Activated CD4-positive, alpha-beta T cell treated with anti-CD3 and anti-CD28 coated beads for 4 hours (primary cell): ENCODE measurements at places on chromosomes 16 and 17.
A peak's percentile ranks its signal among the peaks of the same experiment; 100 is the strongest.

- no peak for DNase-seq
Measured at GRCh38 chr17:33511670-33512069, 218.6 kb upstream of the ASIC2 start.

DNA sequence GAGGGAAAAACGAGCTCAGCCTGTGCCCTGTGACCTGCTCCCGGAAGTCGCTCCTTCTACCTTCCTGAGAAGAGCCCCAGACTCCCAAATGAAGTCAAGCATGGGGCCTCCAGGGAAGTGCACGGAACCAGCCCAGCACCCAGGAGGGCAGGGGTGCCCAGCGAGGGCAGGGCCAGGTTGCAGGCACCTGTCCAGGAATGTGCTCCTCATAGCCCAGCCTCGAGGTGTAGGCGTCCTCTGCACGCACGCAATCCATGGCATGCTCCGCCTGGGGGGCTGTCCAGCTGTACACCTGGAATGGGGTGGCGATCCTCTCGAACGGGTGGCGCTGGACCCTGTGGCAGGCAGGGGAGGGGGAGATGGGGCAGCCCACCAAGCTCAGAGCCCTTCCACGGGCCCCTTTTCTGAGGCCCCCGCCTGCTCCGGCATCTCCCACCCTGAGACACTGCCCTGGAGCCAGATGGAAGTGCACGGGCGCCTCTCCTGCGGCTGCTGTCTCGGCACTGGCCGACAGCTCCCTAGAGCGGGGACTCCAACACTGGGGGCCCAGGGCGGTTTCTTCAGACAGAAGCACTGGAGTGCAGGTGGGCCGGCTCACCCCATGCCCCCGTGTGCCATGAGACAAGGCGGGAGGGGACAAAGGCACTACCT is 10.9 kb downstream of the CLUH start:
- DNase-seq, result no peak

- no peak for DNase-seq
Measured at GRCh38 chr16:57863434-57864160, 61.3 kb upstream of the KIFC3 start.

- DNase-seq, result no peak
Measured at GRCh38 chr16:86756882-86757703, 178.7 kb downstream of the FOXL1 start.

DNA sequence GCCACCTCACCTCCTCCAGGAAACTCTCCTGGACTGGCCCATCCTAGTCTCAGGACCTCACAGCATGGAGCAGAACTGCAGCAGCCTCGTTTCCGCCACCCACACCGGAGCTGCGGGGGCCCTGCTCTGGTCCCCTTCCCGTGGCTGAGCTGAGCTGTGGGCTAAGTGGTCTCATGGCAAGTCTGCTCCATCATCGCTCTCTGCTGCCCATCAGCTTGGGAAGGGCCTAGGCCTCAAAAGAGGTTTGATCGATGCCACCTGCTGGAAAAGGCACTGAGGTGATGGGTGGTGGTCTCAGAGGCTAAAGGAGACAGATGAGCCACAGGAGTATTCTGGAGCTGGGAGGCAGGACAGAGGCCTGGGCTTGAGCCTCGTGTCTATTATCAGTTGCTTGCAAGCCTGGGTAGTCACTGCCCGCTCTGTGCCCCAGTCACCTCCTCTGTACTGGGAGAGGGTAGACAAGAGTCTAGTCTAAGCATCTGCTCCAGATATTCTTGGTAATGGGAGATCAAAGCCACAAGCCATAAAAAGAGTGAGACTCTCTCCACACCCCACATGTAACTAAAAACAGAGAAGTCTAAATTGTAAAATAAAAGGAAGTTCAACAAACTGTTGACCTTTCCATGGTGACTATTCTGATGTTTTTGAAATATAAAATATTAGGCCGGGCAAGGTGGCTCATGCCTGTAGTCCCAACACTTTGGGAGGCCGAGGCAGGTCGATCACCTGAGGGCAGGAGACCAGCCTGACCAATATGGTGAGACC is 1.6 kb downstream of the ITGAE start:
- no peak for DNase-seq

DNA sequence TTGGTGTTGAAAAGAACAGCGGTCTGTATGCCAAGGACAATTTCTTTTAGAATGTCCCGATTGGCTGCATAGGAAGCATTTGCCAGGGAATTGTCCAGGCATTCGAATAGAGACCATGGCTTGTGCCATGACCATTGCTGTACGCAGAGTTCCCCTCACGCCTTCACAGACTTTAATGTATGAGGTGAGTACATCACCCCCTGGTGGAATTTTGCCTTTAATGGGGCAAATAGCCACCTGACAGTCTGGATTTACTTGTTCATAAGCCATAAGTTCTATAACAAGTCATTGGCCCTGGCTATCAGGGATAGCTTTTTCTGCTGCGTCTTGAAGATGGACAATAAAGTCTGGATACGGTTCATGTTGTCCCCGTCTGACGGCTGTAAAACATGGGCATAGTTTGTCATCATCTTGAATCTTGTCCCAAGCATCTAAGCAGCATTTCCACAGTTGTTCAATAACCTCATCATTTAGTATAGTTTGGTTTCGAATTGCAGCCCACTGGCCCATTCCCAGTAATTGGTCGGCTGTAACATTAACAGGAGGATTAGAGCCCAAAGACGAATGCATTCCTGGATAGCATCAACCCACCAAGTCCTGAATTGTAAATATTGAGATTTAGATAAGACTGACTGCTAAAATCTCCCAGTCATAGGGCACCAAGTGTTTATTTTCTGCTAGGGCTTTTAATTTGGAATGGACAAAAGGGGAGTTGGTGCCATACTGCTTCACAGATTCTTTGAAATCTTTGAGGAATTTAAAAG is 67.7 kb upstream of the ARL4D start:
- DNase-seq, result no peak

DNA sequence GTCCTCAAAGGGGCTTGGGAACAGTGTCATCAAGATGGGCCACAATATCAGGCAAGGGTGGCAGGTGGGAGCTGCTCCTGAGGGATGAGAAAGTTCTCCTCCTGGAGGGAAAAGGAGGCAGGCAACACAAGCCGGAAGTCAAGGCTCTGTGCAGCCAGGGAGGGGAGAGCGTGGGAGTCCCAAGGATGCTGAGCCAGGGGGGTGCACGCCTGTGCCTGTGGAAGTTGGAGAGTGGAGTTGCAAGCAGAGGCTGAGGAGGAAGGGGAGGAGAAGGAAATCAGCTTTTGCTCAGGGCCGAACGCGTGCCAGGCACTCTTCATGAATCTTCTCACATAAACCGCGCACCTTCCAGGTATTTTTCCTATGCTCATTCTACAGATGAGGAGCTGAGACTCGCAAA is 7.4 kb upstream of the SLC13A2 start:
- DNase-seq, result no peak

- DNase-seq, result no peak
Measured at GRCh38 chr17:65442250-65442649, 119.2 kb downstream of the AXIN2 start.

DNA sequence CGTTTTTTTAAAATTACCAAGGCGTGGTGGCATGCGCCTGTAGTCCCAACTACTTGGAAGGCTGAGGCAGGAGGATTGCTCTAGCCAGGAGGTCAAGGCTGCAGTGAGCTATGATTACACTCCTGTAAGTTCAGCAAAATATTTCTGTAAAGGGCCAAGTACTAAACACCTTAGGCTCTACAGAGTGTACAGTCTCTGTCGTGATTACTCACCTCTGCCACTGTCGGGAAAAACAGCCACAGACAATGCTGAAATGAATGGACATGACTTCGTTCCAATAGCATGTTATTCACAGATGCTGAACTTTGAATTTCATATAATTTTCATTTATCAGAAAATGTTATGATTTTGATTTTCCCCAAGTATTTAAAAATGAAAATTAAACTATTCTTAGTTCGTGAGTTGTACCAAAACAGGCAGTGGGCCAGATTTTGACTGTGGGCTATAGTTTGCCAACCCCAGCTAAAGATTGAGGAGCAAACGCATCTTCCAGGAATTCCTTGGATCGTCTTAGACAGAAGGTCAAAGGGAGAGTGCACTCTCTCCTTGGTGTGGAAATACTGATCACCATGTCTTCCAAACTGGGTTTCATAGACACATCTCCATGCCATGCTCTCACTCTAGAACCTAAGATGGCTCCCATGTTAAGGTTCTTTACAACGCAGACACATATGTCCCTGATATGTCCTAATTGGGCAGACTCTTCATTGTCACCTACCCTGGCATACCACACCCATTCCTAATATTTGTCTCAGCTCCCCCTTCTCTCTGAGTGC is 89.5 kb downstream of the MARF1 start:
- DNase-seq, result no peak

DNA sequence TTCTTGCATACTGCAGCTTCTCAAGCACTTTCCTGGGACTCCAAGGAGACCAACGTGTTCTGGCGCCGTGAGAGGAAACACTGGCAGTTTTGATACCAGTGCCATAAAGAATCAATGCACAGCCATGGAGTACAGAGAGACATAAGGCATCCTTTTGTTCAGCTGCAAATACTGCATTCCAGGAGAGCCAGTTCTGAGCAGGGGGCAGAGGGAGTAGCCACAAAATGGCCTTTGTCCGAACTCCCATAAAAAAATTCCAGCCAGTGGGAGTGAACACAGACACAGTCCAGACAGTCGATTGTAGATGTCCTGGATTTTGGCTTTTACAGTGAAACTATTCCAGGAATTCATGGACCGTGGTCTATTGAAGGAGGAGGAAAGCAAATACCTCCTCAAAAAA is 36.2 kb upstream of the TEKT3 start:
- DNase-seq, result no peak

GRCh38 chr17:20074489-20074888 is 65.3 kb downstream of the SPECC1 start:
- DNase-seq, result no peak

DNA sequence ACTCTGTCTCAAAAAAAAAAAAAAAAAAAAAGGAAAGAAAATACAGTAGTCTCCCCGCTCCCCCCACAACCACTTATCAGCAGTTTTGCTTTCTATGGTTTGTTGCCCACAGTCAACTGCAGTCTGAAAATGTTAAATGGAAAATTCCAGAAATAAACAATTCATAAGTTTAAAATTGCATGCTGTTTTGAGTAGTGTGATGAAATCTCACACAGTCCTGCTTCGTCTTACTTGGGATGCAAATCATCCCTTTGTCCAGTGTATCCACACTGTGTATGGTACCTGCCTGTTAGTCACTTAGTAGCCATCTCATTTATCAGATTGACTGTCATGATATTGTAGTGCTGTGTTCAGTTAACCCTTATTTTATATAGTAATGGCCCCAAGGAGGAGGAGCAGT is 41.5 kb downstream of the NF1 start:
- DNase-seq, result no peak

- DNase-seq, result no peak
Measured at GRCh38 chr17:58319173-58320162, 9.1 kb downstream of the TSPOAP1 start.

DNA sequence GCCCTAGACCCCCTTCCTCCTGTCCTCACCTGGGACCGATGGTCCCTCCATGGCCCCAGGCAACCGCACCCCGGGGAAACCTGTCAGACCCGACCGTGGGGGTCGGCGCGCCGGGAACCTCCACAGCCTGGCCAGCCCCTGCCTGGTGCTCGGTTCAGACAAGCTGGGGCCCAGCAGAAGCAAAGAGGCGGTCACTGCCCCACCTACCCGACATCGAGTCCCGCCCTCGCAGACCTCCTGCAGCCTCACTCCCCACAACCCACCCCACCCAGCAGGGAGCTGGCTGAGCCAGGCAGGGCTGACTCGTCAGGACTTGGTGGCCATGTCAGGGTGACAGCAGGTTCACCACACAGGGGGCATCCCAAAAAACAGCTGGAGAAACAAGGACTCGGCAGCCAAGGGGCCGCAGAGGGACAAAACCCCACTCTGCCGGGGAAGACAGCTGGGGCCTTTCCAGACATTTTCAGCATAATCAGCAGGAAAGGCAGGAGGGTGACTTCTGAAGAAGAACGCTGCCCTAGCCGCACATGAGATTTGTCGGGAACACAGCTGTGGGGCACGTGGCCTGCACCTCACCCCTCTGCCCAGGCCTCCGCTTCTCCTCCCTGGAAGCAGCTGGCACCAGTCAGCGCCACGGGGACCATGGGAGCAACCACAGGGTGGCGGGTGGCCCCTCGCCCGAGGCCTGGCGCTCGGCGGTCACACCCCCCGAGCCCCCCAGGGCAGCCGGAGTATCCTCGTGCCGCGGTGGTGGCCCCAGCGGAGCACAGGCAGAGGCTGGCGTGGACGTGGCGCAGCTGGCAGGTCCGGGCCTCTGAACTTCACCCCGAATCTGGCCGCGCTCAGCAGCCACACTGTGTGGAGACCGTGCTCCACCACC is 22.9 kb downstream of the GNPTG start:
- no peak for DNase-seq

DNA sequence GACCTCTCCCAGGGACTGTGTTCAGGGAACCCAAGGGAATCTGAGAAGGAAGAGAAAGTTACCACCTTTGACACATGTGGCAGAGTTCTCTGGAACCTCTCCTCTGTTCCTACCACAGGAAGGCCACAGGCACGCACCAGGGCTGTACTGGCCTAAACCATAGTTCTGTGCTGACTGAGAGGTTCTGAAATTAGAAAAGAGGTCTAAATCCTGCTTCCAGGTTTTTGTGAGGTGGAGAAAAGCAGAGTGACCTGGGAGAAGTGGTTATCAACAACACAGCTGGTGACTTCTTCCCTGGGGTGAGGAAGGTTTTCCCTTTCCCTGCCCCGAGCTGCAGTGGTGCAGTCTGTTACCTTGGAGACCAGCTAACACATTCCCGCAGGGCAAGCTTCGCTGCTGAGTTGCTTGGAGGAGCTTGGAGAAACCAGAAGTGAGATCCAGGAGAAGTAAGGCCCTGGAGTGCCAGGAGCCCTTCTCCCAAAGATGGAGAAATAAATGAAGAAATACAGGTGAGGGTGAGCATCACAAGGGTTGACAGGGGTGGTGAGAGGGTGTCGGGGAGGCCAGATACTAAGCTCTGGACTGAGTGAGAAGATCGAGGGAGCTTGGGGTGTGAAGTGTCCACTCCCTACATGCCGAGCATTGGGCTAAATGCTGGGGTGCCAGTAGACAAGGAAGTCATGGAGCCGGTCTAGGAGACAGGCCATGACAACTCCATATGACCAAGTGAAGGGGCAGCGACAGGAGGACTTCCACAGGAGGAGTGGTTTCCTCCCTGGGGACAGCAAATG is at the start of gene VWA3A:
TSS of gene VWA3A (plus strand) at position 399 of the 791 bp plus-strand sequence. CDS start at position 496, 97 bp downstream.
- no peak for DNase-seq

- no peak for DNase-seq
Measured at GRCh38 chr17:19301274-19301951, 61.1 kb downstream of the B9D1 start.

DNA sequence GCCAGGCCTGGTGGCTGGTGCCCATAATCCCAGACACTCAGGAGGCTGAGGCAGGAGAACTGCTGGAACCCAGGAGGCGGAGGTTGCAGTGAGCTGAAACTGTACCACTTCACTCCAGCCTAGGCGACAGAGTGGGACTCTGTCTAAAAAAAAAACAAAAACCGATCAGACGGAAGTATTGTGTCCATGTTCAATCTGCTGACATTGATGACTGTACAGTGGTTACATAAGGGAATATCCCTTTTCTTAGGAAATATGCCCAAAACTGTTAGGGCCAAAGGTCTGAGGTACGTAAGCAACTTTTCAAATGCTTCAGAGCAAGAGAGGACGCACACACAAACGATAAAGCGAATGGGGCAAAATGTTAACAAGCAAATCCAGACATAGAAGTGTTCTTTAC is 69.8 kb upstream of the DNAH17 start:
- no peak for DNase-seq

- DNase-seq, result no peak
Measured at GRCh38 chr17:51118330-51119195, 2.1 kb downstream of the SPAG9 start.

- peak; percentile 57 for DNase-seq
Measured at GRCh38 chr17:7296189-7296861, 1.9 kb upstream of the YBX2 start.
